ENCODE measurements at places on chromosomes 4 and X. TPM values are rescaled to one million over a fixed set of nuclear protein-coding genes. Genes with fewer than 3 reads are reported as not detected.

- no peak overlapping the region for H3K27ac ChIP-seq
- H3K27me3 ChIP-seq = no peaks in the 10 kb centered on the region
- H3K4me3 ChIP-seq = no peak overlapping the region
Observed at GRCh38 chr4:187449702-187450101, 545.9 kb upstream of the ZFP42 start.

DNA sequence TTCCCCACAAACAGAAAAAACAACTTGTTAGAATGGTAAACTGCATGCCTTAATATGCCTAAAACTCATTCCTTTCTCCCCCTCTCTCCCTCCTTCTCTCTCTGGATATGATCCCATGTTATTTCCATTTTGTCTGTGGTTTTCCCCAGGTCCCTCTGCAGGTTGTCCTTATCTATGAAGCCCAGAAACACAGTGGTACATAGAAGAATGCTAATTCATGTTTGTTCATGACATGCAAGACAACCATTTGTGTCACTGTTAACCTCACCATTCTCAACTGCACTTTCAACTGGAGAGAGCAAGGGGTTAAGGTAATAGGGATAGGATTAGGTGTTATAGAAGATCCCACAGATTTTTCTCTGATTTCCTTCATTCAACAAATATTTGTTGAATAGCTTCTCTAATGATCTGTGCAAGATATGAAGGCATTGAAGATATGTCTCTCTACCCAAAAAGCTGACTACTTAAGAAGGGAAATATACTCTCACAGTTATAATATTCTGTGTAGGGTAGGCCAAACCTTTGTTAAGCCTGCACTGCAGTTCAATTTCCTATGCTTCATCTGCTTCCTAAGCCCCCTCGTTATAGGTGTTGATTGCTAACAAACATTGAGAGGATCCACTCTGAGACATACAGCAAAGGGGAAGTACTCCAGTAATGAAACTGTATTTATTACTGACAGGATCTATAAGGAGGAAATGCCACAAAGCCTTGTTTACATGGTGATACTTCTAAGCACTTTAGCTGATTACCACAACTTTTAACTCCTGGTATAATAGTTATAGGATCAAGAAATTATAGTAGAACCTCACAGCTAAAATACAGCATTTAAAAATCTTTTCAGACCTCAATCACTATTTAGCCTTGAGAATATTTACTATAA, 96.1 kb downstream of the FRYL start:
- no peak overlapping the region for H3K27ac ChIP-seq
- no peak for DNase-seq
- H3K4me1 ChIP-seq = peaks cover 5% of the 10 kb centered on the region
- H3K4me3 ChIP-seq = no peak overlapping the region

GRCh38 chr4:140439644-140440142, 12.2 kb upstream of the CLGN start:
- H3K27me3 ChIP-seq = no peaks in the 10 kb centered on the region
- no peak for DNase-seq
- no peaks in the 10 kb centered on the region for H3K4me1 ChIP-seq

DNA sequence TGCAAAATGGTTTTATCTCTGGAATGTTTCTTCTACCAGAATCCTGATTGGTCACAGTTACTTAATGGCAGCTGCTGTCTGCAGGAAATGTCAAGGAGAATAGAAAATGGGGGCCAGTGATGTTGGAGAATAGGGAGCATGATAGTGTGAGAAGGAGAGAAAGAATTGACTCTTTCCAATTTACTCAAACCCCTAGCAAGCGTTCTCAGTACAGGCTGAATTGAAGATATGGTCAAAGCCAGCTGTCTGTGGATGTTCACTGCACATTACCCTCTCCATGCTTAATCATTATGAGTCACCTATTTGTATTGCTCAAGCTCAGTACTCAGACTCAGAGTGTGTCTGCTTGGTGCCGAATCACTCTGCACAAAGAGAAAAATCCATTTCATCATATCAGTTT, 57.8 kb upstream of the FAM47B start:
- H3K27me3 ChIP-seq = no peaks in the 10 kb centered on the region
- no peaks in the 10 kb centered on the region for H3K36me3 ChIP-seq
- H3K4me1 ChIP-seq = no peaks in the 10 kb centered on the region
- H3K4me3 ChIP-seq = no peak overlapping the region
- DNase-seq = no peak

GRCh38 chrX:19852014-19853005, 35.1 kb downstream of the SH3KBP1 start:
- H3K36me3 ChIP-seq = no peaks in the 10 kb centered on the region
- H3K4me3 ChIP-seq = no peak overlapping the region
- H3K27me3 ChIP-seq = no peaks in the 10 kb centered on the region

GRCh38 chr4:55989766-55990165, 41.0 kb downstream of the CEP135 start:
- H3K27me3 ChIP-seq = no peaks in the 10 kb centered on the region
- H3K4me3 ChIP-seq = no peak overlapping the region
- H3K27ac ChIP-seq = no peak overlapping the region
- H3K36me3 ChIP-seq = peaks cover 3% of the 10 kb centered on the region

- no peaks in the 10 kb centered on the region for H3K27me3 ChIP-seq
- H3K4me1 ChIP-seq = no peaks in the 10 kb centered on the region
- H3K4me3 ChIP-seq = no peak overlapping the region
- no peak for DNase-seq
- no peak overlapping the region for H3K27ac ChIP-seq
- H3K36me3 ChIP-seq = no peaks in the 10 kb centered on the region
Observed at GRCh38 chr4:157514711-157515110, 294.2 kb downstream of the GRIA2 start.

DNA sequence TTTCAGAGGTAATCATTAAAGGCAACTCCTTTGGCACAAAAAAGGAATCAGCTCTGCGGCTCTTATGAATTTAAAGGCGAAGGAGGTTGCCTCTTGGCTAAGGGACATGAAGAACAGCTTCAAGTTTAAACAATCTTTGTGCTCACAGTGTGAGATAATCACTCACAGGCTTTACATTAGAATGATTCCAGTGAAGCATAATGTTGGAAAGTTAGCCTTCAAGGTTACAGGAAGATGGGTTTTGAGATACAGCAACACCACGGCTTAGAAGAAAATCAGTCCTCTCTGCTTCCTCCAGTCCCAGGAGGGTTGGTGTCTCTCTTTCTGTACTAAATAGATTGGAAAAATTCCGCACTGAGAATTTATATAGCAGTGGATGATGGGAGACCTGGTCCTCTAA, 11.6 kb upstream of the SCD5 start:
- peaks cover 3% of the 10 kb centered on the region for H3K4me1 ChIP-seq
- H3K4me3 ChIP-seq = no peak overlapping the region
- DNase-seq = no peak
- H3K27ac ChIP-seq = no peak overlapping the region

- H3K27me3 ChIP-seq = no peaks in the 10 kb centered on the region
- H3K4me1 ChIP-seq = no peaks in the 10 kb centered on the region
- H3K4me3 ChIP-seq = no peak overlapping the region
- peak; percentile 24 for DNase-seq
Observed at GRCh38 chr4:24885342-24885741, 27.5 kb downstream of the CCDC149 start.

DNA sequence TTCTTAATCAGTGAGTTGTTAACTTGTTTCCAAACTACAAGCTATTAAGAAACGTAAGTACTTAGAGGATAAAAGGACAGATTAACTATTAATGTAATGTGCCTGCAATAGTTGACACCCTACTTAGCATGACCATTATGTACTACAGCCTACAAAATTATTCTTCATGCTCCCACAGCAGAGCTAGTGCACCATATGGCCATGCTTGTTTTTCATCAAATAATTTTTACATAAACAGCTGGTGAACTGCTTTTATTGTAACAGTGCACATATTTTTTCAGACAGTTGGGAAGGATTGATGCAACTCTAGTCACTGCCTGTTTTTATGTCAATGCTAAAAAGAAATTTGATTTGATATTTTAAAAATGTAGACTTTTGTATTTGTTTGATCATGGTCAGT, 10.2 kb upstream of the MAGEB10 start:
- H3K4me1 ChIP-seq = no peaks in the 10 kb centered on the region
- H3K36me3 ChIP-seq = no peaks in the 10 kb centered on the region
- H3K27ac ChIP-seq = no peak overlapping the region
- no peaks in the 10 kb centered on the region for H3K27me3 ChIP-seq
- H3K4me3 ChIP-seq = no peak overlapping the region
- no peak for DNase-seq

DNA sequence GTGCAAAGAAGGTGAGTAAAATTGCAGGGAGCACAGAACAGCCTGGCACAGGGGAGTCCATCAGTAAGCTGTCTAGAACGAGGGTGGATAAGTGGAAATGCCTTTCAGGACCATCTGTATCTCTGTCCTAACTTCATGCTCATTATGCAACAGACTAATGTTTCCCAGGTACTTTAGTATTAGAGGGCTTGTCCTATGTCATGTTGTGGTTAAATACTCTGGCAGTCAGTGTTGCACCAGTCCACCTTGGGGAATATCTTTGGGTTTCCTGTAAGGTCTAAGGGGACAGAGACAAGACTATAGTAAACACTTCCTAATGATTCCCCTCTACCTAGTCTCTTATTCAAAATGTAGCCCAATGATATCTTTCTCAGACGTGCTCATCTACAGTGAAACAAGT, 21.3 kb downstream of the NOCT start:
- H3K36me3 ChIP-seq = no peaks in the 10 kb centered on the region
- H3K27me3 ChIP-seq = no peaks in the 10 kb centered on the region
- H3K4me1 ChIP-seq = peaks cover 3% of the 10 kb centered on the region
- H3K27ac ChIP-seq = no peak overlapping the region

GRCh38 chr4:158962393-158962792, 140.5 kb upstream of the RAPGEF2 start:
- H3K4me1 ChIP-seq = no peaks in the 10 kb centered on the region
- H3K36me3 ChIP-seq = no peaks in the 10 kb centered on the region
- DNase-seq = no peak

DNA sequence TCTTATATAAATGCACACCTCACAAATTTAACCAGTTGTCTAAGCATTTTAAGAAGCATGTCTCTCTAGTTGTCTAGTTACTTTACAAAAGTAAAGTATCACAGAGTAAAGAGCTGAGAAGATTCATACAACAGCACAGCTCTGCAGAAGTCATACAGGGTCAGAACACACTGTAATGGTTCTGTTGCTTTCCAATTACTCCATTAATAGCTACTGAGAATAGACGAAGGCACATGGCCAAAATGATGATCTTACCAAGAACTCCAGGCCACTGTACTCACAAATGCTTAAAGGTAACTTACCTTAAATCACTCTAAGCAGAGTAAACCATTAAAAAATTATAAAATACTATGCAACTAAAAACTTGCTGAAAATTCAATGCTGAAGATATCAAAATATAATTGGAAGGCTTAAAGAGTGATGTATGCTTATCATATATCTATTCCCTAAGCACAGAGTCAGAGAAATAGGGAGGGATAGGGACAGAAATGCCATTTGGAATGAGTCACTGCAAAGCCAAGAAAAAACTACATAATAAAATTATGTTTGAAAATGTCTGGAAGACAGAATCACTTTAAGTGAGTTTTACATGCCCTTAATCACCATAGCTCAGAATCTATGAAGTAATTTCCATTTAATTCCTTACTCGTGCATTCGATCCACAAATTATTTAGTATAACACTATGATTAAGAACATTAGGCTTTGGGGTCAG, 71.0 kb downstream of the DDX60L start:
- no peaks in the 10 kb centered on the region for H3K36me3 ChIP-seq
- no peak for DNase-seq
- no peaks in the 10 kb centered on the region for H3K27me3 ChIP-seq
- no peaks in the 10 kb centered on the region for H3K4me1 ChIP-seq
- H3K4me3 ChIP-seq = no peak overlapping the region
- peak overlapping the region; percentile 59 for H3K27ac ChIP-seq

DNA sequence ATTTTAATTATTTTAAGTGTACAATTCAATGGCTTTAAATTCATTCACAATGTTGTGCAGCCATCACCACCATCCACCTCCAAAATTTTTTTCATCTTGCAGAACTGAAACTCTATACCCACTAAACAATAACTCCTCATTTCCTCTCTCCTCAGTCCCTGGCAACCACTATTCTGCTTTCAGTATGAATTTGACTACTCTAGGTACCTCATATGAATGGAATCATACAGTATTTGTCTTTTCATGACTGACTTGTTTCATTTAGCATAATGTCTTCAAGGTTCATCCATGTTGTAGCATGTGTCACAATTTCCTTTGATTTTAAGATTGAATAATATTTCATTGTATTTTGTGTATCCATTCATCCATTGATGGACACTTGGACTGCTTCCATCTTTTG, 46.9 kb downstream of the KIF4A start:
- no peak for DNase-seq
- no peaks in the 10 kb centered on the region for H3K27me3 ChIP-seq
- H3K36me3 ChIP-seq = no peaks in the 10 kb centered on the region
- H3K27ac ChIP-seq = no peak overlapping the region

DNA sequence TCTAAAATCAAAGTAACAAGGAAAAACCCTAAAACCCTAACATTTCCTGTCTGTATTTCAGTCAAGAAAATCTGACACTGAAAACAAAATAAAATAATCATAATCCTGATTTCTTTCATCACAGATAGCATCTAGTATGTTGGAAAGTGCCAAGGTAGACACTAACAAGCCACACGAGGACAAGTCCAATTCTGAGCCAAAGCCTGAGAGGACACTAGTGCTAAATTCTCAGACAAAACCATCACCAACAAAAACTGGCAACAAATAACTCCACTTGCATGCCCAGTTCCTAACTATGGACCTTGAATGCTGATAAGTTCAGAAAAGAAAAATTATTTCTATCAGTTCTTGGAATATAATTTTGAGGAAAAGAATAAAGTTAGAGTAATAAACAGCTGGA, 113.7 kb downstream of the MANBA start:
- H3K27ac ChIP-seq = no peak overlapping the region
- H3K4me3 ChIP-seq = no peak overlapping the region
- no peaks in the 10 kb centered on the region for H3K4me1 ChIP-seq
- no peak for DNase-seq
- no peaks in the 10 kb centered on the region for H3K27me3 ChIP-seq

GRCh38 chr4:145505995-145506394, 24.3 kb downstream of the SMAD1 start:
- peaks cover 14% of the 10 kb centered on the region for H3K4me1 ChIP-seq
- no peak overlapping the region for H3K27ac ChIP-seq
- no peaks in the 10 kb centered on the region for H3K27me3 ChIP-seq
- peak; percentile 73 for DNase-seq

CLGN gene
- total RNA-seq = 0.44 TPM

TMSB15C gene
- 1.5 TPM for total RNA-seq

FAM241A gene
- 2.9 TPM for total RNA-seq

PCDH7 gene
- total RNA-seq = 10.2 TPM

PRKG2 gene
- 1.4 TPM for total RNA-seq

SRPK3 gene
- 1.1 TPM for total RNA-seq

TENM3 gene
- 6.8 TPM for total RNA-seq

PPEF2 gene
- not detected for total RNA-seq

FRMD7 gene
- total RNA-seq = 0.19 TPM

MAGIX gene
- 11.6 TPM for total RNA-seq

HSFX2 gene
- 0.79 TPM for total RNA-seq

Measured in kidney (tissue), 22 donors.